ENCODE measurements at places on chromosomes 11 and 22.

DNA sequence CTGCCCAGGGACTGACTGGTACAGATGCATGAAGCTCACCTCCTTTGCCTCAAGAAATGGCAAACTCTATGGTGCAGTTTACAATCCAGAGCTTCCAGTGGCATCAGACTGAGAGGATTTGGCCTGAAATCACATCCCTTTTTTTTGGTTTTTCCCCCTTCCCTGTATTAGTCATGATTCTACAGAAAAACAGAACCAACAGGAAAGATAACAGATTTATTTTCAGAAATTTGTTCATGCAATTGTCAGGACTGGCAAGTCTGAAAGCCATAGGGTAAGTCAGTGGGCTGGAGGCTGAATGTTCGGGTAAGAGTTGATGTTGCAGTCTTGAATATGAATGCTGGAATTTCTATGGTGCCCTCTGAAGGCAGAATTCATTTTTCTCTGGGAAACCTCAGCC is 12.0 kb upstream of the ZDHHC13 start:
- no peak for DNase-seq

DNA sequence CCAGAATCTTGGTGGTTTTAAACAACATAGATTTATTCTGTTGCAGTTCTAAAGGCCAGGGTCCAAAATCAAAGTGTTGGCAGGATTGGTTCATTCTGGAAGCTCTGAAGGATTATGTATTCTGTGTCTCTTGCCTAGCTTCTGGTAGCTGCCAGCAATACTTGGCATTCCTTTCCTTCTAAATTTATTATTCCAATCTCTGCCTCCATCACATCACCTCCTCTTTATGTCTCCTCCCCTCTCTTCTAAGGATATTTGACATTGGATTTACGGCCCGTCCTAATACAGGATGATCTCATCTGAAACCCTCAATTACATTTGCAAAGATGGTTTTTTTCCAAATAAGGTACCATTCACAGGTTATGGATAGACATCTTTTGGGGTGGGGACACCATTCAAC is 186.5 kb downstream of the SBF2 start:
- DNase-seq = no peak

DNA sequence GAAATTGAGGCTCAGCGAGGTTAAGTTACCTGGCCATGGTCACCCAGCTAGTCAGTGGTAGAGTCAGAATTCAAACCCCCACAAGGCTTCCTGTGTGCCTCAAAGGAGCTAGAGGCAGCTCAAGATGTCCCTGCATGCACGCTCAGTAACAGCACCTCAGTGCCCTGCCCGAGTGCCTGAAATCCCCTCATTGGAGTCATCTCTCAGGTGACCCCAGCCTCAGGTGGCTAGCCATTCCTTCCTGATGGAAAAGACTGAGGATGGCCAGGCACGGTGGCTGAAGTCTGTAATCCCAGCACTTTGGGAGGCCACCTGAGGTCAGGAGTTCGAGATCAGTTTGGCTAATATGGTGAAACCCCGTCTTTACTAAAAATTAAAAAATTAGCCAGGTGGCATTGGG is 36.9 kb downstream of the LIF start:
- DNase-seq = no peak

DNA sequence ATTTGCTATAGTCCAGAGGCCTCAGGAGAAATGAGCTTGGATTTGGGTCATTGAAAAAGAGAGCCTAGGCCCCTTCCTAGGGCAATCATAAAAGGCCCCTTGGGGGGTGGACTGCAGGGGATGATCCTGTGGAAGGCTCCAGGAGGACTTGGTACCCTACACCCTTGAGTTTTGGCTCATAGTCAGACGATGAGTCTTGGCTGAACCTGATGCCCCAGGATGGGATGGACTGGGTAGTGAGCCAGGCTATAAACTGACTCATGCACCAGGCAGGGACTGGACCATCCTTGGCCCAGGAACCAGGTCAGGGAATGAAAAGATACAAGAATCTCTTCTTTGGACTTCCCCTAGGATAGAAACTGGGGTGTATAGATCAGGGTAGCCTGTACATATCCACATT is 54.2 kb downstream of the NAV2 start:
- no peak for DNase-seq

DNA sequence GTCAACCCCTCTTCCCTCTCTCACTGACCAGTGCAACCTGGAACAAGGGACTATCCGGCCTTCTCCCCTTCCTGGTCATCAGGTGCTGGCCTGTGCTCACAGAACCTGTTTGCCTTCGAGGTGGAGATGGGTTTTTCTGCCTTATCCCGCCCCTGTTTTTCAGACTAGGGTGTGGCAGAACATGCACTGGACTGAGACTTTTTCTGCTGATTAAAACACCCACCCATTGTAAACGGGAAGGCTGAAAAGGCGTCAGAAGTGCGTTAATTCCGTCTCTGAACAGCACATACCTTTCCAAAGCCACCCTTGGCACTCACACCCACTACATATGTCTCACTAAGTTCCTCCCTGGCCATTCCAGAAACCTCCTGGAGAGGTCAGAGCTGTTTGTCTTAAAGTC is 4.4 kb upstream of the B3GNT6 start:
- no peak for DNase-seq

GRCh38 chr11:9095421-9095820 is 4.0 kb upstream of the SCUBE2 start:
- no peak for DNase-seq

DNA sequence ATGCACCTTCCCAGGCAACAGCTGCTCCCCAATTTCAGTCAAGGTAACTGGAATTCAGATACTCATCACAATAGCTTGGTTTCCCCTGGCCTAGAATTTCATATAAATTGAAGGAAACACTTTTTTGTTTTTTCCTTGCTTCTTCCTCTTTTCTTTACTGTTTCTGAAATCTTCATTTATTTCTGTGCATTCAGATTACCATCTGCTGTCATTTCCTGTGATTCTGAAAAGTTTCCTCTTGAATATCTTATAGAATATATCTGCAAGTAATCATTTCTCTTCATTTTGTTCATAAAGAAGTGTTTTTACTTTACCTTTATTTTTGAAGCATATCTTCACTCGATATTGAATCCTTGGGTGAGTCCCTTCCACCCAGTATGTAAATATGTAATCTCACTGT is 85.3 kb downstream of the GAB4 start:
- no peak for DNase-seq

DNA sequence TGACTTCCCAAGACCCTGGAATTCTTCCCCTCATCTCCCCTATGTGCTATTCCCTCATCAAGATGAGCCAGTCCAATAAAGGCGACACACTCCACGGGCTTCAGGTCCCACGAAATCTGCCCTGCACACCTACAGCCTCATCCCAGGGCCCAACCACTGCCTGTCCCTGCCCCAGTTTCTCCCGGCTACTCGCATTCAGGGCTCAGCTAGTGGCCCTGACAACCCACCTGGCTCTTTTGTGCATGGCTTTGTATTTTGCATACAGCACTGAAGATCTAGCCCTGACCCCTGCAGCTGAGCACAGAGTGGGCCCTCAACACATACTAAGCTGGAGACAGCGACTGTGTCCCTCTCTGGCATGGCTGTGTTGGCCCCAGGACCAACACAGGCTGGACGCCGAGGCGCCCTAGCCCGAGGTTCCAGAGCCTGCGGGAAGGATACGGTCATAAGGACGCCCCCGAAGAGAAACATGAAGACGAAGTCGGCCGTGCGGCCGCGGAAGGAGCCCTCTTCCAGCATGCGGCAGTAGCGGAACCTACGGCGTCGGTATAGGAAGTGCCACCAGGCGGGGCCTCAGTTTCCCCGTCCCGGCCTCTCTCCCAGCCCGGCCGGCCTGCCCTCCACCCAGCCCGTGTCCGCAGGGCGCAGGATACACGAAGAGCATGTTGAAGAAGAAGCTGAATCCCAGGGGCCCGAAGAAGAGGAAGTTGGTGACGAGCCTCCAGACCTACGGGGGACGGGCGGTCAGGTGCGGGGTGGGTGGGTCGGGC is 710 bp downstream of the DERL3 start:
- no peak for DNase-seq

- DNase-seq = peak; percentile 0
Measured at GRCh38 chr11:58125469-58125868, at the start of gene OR9I1. Gene OR9I1, minus strand, starts transcription at chr11:58125530. Its CDS starts 6,086 bp downstream, at chr11:58119444.

- no peak for DNase-seq
Measured at GRCh38 chr11:117668321-117668751, 128.7 kb downstream of the DSCAML1 start.

- peak; percentile 61 for DNase-seq
Measured at GRCh38 chr11:124898711-124899110, 1.0 kb upstream of the ROBO4 start.

DNA sequence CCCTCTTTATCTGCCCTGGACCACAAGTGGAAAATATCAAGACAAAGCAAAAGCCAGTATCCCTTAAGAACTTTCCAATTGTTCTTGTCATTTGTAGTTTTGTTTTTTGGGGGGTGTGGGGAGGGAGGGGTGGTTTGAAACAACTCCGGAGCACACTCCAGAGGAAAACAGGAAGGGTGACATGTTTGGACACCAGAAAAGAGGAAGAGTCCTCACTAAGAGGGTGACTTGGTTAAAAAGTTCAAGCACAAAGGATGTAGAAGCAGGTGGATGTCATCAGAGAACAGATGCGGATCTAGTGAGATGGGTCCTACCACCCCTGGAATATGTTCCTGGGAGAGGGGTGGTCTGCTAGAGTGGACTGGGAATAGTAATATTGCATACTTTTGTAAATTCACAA is 25.8 kb downstream of the ADAMTS8 start:
- no peak for DNase-seq

- no peak for DNase-seq
Measured at GRCh38 chr11:19879307-19880087, 166.9 kb downstream of the NAV2 start.

DNA sequence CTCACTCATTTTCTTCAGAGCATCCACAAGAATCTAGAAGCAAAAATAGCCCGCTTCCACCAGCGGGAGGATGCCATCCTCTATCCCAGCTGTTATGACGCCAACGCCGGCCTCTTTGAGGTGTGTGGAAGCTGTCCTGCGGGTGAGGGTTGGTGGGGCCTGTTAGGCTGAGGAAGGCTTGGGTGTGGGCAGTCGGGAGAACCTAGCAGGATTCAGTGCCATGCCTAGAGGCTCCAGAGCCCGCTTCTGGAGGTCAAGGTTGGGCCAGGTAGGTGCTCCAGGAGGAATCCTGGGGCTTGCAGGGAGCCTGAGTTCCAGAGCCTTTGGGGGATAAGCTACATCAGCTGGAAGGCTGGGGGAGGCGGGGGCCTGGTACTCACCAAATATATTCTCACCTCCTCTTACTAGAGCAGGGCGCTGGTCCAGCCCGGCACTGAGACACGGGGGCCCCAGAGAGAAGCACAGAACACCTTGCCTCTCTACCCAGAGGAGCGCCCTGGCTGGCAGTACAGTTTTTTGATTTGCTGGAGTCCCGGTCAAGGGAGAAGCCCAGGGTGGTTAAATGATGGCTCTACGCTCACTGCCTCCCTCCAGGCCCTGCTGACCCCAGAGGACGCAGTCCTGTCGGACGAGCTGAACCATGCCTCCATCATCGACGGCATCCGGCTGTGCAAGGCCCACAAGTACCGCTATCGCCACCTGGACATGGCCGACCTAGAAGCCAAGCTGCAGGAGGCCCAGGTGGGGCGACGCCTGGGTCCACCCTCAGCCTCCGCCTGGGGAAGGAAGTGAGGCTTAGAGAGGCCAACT is 5.3 kb downstream of the GCAT start:
- no peak for DNase-seq

DNA sequence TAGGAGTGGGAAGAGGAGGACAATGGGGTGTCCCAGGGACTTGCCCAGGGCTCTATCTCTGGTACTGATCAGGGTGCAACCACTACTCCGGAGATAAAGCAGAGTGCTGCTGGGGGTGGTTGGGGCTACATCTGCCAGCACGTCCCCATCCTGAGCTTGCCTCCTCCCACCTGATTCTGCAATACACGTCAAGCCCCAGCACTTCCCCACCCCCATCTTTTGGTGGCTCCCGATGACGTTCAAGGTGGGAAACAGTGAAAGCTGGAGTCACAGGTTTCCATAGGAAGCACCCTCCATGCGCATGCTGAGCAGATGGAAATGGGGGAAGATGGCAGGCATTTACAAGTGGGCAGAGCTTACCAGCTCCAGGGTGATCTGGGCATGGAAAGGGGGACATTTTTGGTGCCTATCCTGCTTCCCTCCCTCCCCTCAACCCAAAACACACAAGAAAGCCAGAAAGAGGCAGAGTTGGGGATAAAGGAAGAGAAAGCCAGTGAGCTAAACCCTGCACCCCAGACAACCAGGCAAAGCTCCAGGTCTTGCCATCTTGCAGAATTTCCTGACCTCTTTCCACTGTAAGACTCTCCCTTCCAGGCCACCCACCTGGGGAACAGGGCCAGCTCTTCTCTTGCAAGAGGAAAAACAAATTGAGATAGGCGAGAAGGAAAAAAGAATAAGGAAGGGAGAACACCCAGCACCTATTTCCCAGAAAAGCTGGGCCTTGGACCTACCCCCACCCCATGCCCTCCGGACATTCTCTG is 15.8 kb downstream of the SYT7 start:
- no peak for DNase-seq

- DNase-seq = peak; percentile 2
Measured at GRCh38 chr11:21988477-21988876, 204.4 kb upstream of the ANO5 start.

DNA sequence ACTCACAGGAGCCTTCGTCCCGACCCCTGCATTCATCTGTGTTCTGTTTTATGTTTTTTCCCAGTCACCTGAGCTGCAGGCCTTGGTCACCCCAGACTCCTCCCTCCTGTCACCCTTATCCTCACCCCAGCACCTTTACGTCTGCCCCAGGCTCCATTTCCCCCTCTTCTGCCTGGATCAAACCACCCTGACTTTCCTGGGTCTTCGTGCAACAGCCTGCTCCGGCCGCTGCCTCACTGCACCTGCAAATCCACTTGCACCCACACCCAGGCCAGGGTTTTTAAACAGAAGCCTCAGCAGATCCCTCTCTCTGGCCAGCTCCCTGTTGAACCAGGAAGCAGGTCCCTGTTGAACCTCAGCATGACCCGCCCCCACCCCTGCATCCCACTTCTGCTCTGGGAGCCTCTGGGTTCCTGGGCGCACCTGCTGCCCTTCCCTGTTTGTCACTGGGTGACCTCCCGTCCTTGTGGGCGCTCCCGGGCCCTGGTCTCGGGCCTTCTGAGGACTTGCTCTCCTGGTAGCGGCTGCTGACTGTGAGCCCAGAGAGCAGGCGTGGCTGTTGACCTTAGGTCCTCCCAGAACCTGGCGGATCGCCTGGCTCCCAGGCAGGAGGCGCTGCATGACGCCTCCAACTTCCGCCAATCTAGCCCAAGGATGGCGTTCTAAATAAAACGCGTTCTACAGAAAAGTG is 12.8 kb downstream of the MAPK8IP2 start:
- DNase-seq = no peak

- peak; percentile 71 for DNase-seq
Measured at GRCh38 chr11:72352859-72353551, 81.3 kb downstream of the CLPB start.

DNA sequence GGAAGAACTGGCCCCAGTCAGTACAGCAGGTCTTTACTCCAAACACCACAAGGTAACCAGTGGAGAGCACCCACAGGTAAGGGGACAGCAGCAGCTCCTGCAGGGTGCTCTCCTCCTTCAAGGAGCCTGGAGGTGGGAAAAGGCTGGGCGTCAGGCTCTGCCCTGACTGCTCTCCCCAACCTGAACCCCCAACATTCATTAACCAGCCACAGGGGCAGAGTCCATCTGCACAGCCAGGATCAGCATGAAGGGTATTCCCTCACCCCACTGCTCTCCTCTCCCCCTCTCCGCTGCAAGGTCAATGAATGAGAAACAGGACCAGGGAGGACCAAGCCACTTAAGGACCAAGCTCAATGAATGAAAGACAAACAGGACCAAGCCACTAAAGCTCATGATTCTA is 3.7 kb downstream of the SLC37A4 start:
- no peak for DNase-seq

- DNase-seq = peak; percentile 75
Measured at GRCh38 chr11:35641171-35641897, 21.2 kb upstream of the TRIM44 start.
